ENCODE measurements at places on chromosomes 3 and 15.

GRCh38 chr3:22729981-22730380 is 473.1 kb upstream of the UBE2E2 start:
- DNase-seq = no peak

DNA sequence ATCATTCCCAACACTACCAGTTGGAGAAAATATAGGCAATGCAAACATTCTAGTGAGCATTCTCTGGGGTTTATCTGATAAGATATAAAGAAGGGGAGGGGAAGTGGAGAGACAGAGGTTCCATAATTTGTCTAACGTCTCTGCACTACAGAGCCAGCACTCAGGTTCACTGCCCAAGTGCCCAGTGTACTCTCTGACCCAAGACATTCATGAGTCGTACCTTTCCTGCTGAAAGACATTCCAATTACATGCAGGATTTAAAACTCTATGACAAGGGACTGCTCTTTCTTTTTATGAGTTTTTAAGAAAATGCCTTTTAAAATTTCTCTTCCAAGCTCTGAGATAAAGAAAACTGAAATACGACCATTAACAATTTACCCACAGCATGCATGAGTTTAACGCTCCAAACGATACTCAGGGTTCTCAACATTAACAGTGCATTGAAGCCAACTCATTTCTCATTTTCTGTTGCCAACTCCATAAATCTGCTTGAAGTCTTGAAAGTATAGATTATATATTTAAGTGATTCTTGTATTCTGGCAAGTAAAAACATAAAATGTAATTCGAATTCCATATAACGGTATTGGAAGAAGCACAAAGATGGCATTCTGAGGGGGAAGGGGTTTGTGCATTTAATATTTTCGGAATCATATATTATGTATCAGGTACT is 193.4 kb downstream of the SUCLG2 start:
- DNase-seq = no peak

DNA sequence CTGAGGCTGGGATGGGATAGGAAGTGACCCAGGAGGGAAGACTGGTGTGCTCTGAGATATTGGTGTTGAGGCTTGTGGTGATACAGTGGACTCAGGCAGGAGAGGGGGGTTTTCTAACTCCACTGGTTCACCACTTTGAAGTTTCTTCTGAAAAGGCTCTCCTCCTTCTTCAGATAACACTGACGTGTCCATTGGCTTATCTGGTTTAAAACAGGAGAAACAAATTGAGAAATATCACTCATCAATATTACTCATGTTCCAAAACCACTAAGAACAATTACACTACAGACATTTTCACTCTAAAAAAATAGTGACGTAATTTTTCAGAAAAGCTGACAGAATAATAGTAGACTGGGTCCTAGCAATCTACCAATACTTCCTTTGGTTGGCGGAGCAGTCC is 23.1 kb downstream of the TP53BP1 start:
- no peak for DNase-seq

DNA sequence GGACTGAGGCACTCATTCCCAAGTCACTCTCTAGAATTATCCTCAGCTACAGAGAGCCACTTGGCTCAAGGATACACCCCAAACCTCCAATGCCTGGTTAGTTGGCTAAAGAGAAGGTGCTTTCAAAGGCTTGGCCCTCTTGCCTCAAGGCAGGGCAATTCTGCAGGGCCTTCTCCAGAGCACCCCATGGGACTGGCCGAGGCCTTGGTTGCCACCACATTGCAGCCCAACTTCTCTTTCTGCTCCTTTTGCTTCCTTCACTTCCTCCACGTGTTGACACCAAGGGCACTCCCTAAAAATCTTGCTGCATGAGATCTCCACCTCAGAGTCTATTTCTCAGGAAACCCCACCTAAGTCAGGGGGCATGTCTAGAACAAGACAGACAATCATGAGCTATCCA is 36.7 kb downstream of the MEGF11 start:
- DNase-seq = no peak

- no peak for DNase-seq
Measured at GRCh38 chr15:25241241-25241801, 197.5 kb downstream of the UBE3A start.

DNA sequence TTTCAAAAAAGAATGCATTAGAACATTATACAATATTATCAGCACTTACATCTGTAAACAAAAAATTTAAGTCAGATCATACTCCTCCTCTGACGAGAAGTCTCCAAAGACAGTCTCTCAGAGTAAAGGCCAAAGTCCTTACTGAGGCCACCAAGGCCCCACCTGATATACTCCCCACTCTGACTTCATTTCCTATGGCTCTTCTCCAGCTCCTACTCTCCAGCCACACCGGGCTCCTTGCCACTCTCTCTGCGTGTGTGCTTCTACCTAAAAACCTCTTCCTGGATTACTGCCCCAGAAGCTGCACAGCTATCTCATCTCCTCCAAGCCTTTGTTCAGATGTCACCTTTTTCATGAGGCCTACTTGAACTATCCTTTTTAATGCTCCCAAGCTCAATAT is 5.0 kb downstream of the DCP1A start:
- DNase-seq = no peak

GRCh38 chr15:28890711-28891495 is 5.1 kb downstream of the APBA2 start:
- DNase-seq = no peak

DNA sequence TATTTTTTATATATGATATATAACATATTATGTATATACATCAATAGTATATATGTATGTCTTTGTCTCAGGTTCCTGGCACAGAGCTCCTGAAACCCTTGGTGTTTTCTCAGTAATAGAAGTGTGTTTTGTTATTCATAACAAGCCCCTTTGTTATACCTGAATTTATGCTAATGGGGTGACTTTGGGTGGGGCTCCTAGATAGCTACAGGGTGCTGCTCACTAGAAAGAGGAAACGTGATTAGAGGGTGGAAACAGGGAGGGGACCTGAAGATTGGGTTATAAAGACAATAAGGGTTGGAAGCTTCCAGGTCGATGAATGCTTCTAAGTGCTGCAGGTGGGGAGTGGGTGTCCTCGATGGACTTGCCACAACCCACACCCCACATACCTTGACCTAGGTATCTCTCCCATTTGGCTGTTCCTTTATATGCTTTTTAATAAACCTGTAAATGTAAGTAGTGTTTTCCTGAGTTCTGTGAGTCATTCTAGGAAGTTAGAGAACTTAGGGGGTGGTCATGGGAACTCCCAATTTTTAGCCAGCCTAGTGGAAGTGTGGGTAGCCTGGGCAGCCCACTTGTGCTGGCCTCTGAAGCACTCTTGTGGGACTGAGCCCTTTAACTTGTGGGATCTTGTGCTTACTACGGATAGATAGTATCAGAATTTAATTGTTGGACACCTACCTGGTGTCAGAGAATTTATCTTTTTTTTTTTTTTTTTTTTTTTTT is 36.9 kb upstream of the C15orf39 start:
- DNase-seq = no peak

- no peak for DNase-seq
Measured at GRCh38 chr15:78906316-78906620, 33.6 kb downstream of the MORF4L1 start.

DNA sequence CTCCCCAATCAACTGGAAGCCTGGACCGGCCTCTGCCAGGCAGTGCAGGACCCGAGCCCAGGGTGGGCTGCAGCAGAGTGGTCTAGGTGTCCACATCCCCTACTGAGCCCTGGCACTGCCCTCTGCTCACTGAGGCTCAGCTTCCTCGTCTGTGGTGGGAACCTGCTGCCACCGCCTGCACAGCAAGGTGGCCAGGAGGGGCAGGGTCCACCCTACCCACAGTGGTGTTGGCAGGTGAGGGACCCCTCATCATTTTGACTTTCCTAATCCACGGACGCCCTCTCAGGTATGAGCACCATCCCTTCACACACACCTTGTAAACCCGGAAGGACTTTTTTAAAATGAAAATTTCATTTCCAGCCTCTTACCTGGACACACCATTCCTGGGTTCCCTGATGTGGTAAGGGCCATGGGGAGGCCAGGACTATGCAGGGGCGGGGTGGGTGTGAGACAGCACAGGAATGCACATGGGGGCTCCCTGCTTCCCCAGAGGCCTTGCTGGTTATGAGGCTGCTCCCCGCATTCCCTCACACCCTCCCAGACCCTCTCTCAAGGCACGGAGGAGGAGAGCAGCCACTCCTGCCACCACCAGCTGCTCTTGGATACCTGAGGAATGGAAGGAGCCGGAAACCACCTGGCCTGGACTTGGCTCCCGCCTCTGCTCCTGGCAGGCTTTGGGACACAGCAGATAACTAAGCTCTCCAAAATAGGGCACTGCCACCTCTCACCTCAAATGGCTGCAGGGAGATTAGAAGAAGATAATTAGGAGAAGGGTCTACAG is 185.9 kb upstream of the TPM1 start:
- DNase-seq = no peak

GRCh38 chr3:18837137-18837755 is 311.1 kb upstream of the KCNH8 start:
- DNase-seq = no peak

DNA sequence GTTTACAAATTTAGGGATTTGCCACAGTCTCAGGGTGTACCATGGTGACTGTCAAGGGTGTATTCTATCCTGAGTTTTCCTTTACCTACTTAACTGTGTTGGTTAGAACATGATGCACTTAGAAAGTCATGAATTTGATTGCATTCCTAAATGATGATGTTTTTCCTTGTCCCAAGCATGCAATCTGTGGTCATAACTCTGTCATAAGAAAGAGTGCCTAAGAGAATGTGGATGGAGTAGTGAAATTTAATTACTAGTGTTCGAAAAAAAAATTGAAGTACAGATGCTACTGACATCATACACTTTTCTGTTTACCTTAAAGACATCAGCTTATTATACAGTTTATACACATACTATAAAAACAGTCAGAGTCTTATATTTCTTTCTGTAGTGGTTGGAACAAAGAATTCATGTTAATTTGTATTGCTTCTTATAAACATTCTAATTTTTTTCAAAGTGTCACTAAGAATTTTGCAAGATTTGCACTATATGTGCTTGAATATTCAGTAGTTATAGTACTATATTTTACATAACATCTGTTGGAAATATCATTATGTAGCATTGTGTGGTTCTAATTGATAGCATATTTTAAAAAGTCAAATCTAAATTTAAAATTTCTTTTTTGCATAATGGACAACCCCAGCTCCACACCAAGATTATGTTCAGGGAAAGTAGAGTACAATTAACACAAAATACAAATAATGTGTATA is 231.3 kb upstream of the KCNMB2 start:
- no peak for DNase-seq

DNA sequence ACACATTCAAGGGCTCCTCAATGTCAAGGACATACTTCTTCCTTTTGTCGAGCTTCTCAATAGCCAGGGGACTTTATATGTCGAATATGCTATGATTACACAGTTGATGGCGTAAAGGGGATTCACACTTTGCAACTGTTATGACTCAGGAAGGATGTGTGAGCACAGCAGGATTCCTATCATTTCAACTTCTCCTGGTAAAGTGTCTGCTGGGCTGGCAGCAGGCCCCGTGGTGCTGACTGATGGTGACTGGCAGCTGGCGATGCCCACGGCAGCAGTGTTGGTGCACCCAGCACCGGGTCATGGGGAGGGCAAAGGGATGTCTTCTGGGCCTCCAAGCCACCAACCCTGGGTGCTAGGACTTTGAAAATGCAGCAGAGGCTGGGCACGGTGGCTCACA is 44.8 kb upstream of the GNB5 start:
- no peak for DNase-seq

- no peak for DNase-seq
Measured at GRCh38 chr3:42556089-42556632, 25.6 kb downstream of the SEC22C start.

GRCh38 chr3:167675848-167676247 is 22.1 kb upstream of the WDR49 start:
- no peak for DNase-seq

- no peak for DNase-seq
Measured at GRCh38 chr3:46904303-46905212, 27.0 kb downstream of the PTH1R start.

- no peak for DNase-seq
Measured at GRCh38 chr3:62781121-62781520, 94.1 kb downstream of the CADPS start.

DNA sequence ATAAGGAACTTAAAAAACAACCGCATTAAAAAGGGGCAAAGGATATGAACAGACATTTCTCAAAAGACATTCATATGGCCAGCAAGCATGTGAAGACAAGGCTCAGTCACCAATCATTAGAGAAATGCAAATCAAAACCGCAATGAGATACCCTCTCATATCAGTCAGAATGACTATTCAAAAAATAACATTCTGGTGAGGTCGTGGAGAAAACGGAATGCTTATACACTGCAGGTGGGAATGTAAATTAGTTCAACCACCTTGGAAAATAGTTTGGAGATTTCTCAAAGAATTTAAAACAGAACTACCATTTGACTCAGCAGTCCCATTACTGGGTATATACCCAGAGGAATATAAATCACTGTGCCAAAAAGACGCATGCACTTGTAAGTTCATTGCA is 496.6 kb upstream of the SGO1 start:
- no peak for DNase-seq

DNA sequence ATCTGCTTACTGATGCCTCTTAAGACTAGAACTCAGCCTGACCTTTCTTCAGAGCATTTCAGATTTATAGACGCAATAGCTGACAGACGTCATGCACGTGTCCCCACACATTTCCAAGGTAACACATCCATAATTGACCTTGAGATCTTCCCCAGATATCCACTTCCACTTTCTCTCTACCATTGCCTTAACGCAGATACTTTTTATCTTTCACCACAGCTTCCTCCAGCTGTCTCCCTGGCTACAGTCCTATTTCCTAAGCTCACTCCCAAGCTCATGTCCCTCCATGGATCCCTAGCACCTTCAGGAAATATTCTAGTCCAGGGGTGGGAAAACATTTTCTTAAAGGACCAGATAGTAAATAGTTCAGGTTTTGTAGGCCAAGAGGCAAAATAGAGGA is 173.0 kb upstream of the MITF start:
- DNase-seq = no peak

DNA sequence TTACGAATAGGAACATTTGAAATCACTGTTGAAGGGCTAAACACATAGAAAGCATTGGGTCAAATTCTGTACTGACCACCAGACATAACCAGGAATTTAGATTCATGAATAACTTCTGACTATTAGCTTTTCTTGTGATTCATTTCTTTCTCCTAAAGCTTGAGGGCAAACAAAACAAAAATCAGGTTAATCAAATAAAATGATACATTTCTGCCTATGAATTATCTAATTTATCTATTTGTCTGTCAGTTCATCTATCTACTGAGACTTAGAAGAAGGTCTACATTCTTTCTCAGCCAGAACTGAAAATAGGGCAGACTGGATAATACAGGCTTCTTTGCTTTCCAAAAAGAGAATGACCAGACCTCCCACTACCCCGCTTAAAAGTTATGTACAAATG is 65.9 kb upstream of the ST3GAL6 start:
- no peak for DNase-seq

GRCh38 chr15:88606070-88606794 is 14.9 kb upstream of the AEN start:
- no peak for DNase-seq

GRCh38 chr15:79948095-79948695 is 22.8 kb downstream of the BCL2A1 start:
- DNase-seq = no peak

DNA sequence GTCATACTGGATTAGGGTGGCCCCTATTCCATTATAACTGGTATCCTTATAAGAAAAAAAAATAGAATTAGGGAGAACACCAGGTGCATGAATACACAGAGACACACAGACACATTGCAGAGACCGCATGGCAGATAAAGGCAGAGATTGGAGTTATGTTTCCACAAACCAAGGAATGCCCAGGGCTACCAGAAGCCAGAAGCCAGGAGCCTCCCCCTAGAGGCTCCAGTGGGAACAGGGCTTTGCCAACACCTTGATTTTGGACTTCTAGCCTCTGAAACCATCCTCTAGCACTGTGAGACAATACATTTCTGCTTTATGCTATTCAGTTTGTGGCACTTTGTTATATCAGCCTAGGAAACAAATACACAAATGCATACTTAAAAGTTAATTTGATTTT is 10.4 kb downstream of the GOLM2 start:
- no peak for DNase-seq
